Tibial artery (tissue), 4 donors: ENCODE measurements at places on chromosomes 7 and 10.

GRCh38 chr7:138032186-138032585, 30.3 kb upstream of the CREB3L2 start:
- no peak overlapping the region for H3K27ac ChIP-seq
- no peaks in the 10 kb centered on the region for H3K36me3 ChIP-seq
- no peak for DNase-seq
- H3K4me1 ChIP-seq: no peaks in the 10 kb centered on the region

DNA sequence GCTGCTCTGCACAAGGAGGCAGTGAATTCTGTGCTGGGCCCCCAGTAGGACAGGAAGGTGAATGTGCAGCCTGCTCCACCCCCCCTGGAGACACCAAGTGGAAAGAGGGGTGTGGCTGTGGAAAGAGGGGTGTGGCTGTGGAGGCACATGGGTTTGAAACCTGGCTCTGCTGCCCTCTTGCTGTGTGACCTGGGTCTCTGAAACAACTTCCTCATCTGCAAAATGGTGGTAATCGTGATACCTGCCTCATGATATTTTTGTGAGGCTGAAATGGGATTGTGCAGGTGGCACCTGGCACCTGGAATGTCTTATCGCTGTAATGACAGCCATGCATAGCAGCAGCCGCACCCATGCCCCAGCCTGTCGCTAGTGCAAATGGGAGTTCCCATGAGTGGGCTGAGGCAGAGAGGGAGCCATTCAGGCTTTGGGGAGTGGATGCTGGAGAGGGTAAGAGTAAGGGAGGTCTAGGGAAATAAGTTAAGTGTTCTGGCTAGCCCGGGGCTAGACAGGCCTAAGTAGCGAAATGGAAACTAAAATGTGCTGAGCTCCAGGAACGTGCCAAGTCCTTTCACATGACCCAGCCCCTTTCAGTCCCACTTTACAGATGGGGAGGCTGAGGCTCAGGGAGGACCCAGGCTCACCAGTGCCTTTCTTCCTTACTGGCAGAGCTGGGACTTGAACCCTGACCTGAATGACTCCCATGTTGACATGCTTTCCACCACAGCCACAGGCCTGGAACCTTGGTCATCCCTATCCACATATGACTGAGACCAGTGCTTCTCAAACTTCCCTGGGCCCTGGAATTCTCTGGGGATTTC, 35.0 kb downstream of the C10orf105 start:
- no peaks in the 10 kb centered on the region for H3K36me3 ChIP-seq
- H3K27me3 ChIP-seq: no peaks in the 10 kb centered on the region
- no peak overlapping the region for H3K27ac ChIP-seq

- H3K4me1 ChIP-seq: no peaks in the 10 kb centered on the region
- no peaks in the 10 kb centered on the region for H3K36me3 ChIP-seq
- H3K27ac ChIP-seq: no peak overlapping the region
- no peaks in the 10 kb centered on the region for H3K27me3 ChIP-seq
- DNase-seq: no peak
- no peak overlapping the region for H3K4me3 ChIP-seq
Measured at GRCh38 chr7:96691702-96692101, 17.9 kb downstream of the SEM1 start.

GRCh38 chr7:63998549-63998948, at the start of gene ZNF722:
Gene ZNF722, plus strand, starts transcription at chr7:63998849. Its CDS starts 113 bp downstream, at chr7:63998962.
- H3K27me3 ChIP-seq: no peaks in the 10 kb centered on the region
- DNase-seq: no peak
- H3K36me3 ChIP-seq: no peaks in the 10 kb centered on the region
- no peaks in the 10 kb centered on the region for H3K4me1 ChIP-seq

DNA sequence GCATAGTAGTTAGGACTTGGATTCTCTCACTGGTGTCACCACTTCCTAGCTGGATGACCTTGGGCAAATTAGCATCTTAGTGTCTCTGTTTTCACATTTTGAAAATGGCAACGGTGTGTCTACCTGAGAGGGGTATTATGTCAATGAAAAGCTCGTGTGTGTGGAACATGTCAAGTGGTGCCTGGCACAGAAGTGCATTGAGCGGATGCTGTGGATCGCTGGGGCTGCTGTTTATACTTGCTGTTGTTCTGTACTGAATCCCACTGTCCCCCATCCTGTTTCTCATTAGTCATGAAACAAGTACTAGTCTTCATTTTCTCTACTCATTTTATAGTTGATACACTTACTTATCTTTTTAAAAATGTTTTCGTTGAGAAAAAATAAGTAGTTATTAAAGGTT, 26.1 kb downstream of the RBM33 start:
- H3K36me3 ChIP-seq: peaks cover 11% of the 10 kb centered on the region
- no peak overlapping the region for H3K27ac ChIP-seq
- H3K4me1 ChIP-seq: peaks cover 23% of the 10 kb centered on the region
- no peak overlapping the region for H3K4me3 ChIP-seq
- H3K27me3 ChIP-seq: no peaks in the 10 kb centered on the region
- DNase-seq: no peak

DNA sequence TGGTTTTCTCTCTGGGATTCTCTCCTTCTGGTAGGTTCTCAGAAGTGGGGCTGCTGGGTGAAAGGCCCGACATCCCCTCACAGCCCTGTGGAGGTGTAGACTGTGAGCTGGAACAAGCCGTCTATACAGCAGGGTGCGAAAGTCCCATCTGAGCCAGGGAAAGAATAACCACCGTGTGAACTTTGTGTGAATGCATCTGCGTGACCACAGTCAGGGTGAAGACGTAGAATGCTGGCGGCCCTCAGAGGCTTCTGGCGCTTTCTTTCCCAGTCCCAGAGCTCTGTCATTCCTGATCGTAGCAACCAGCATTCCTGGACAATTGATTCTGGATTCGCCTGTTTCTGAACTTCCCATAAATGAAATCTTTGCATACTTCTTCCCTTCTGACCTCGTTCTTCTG, 30.0 kb downstream of the ELFN1 start:
- H3K27me3 ChIP-seq: no peaks in the 10 kb centered on the region
- no peak for DNase-seq
- no peaks in the 10 kb centered on the region for H3K36me3 ChIP-seq
- H3K27ac ChIP-seq: no peak overlapping the region
- no peak overlapping the region for H3K4me3 ChIP-seq

DNA sequence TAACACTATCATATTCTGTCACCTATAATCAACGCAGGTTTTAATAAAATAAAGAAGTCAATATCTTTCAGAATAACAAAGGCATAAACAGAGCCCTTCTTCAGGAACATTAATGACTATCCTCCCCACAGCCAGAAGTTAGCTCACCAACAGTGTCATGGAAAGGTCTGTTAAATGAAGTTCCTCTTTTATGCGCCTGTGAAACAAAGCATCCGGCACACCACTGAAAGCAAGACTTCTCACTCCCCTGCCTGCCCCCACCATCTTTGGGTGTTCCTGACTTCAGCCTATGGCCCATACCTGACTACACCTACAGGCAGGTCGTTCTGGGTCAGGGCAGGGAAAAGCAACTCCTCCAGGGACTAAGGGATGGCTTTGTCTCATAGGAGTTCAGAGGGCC, 205.4 kb downstream of the FANK1 start:
- no peaks in the 10 kb centered on the region for H3K36me3 ChIP-seq
- no peak overlapping the region for H3K4me3 ChIP-seq
- H3K27ac ChIP-seq: no peak overlapping the region
- no peak for DNase-seq
- no peaks in the 10 kb centered on the region for H3K27me3 ChIP-seq
